ENCODE measurements at places on chromosomes 4 and X.

GRCh38 chr4:88993246-88993645, 63.7 kb downstream of the FAM13A start:
- no peaks in the 10 kb centered on the region for H3K27me3 ChIP-seq
- no peak overlapping the region for H3K27ac ChIP-seq
- H3K36me3 ChIP-seq: no peaks in the 10 kb centered on the region
- no peaks in the 10 kb centered on the region for H3K4me1 ChIP-seq
- H3K4me3 ChIP-seq: no peak overlapping the region
- no peak for DNase-seq

DNA sequence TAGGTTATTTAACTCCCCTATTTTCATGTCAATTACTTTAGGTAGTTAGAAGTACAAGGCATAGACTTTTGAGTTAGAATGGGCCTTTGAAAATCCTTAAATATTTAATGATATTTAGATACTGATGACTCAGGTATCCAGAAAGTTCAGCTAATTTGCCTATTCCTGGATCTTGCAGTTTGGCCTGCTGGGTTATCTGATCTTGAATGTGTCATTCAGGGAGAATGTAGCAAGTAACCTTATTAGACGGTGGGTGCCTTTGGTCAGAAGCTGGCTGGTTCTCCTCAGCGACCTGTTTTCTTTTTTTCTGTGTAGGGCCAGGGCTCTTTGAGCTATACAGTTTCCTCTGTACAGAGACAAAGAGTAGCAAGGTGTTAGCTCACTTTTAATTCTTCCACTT, 42.0 kb downstream of the MTM1 start:
- DNase-seq: no peak
- H3K36me3 ChIP-seq: peaks cover 44% of the 10 kb centered on the region
- no peak overlapping the region for H3K27ac ChIP-seq
- H3K4me1 ChIP-seq: no peaks in the 10 kb centered on the region
- no peaks in the 10 kb centered on the region for H3K27me3 ChIP-seq

DNA sequence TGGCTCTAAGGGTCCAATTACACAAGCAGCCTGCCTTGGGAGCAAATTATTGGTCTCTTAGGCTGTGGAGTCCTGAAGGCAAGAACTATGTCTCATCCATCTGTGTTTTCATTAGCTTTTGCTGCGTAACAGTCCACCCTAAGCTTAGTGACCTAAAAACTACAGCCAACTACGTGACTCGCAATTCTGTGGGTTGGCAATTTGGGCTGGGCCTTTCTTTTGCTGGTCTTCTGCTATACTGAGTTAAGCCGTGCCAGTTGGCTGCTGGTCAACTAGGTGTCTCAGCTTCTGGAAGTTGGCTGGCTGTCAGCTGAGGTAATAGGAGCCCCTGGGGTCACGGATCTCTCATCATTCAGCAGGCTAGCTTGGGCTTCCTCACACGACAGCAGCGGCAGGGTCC, 205.6 kb upstream of the S100G start:
- no peak overlapping the region for H3K27ac ChIP-seq
- no peak for DNase-seq
- no peaks in the 10 kb centered on the region for H3K36me3 ChIP-seq
- H3K27me3 ChIP-seq: no peaks in the 10 kb centered on the region

DNA sequence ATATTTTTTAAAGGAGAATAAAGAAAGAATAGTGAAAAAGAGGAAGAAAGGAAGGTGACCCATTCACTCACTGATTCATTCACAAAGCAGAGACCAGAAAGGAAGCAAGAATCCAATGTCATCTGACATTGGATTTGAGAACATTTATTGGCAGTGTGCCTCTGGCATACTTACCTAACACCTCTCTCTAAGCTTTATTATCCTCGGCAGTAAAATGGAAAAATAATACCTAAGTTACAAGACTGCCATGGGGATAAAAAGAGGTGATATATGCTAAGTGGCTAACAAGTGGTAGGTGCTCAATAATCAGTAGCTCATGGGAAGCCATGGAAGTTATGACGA, 41.6 kb upstream of the PPARGC1A start:
- H3K4me1 ChIP-seq: no peaks in the 10 kb centered on the region
- no peaks in the 10 kb centered on the region for H3K27me3 ChIP-seq
- no peak for DNase-seq
- no peaks in the 10 kb centered on the region for H3K36me3 ChIP-seq
- H3K4me3 ChIP-seq: no peak overlapping the region

GRCh38 chrX:29315931-29316330, 728.7 kb downstream of the IL1RAPL1 start:
- no peaks in the 10 kb centered on the region for H3K36me3 ChIP-seq
- H3K27me3 ChIP-seq: no peaks in the 10 kb centered on the region
- no peak overlapping the region for H3K27ac ChIP-seq
- no peak overlapping the region for H3K4me3 ChIP-seq

DNA sequence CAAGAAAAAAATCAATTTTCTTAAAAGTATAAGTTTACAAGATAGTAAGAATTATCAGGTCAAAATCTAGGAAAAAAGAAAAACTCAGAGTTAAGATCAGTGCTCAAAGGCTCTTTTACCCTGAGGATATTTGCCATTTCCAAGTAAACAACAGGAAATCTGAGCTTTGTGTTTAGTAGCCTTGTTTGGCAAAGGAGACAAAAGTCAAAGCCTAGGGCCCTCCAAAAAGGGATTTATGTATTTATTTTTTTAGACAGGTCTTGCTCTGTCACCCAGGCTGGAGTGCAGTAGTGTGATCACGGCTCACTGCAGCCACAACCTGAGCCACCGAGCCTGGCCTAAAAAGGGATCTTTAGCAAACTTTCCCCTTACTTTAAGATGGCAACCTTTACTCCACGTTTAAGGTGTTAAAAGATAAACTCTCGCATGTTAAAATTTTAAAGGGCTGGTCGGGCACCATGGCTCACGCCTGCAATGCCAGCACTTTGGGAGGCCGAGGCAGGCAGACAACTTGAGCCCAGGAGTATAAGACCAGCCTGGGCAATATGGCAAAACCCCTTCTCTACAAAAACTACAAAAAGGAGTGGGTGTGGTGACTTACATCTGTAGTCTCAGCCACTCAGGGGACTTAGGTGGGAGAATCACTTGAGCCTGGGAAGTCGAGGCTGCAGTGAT, 21.3 kb upstream of the OPHN1 start:
- no peak overlapping the region for H3K27ac ChIP-seq
- H3K4me1 ChIP-seq: no peaks in the 10 kb centered on the region
- no peaks in the 10 kb centered on the region for H3K36me3 ChIP-seq
- no peak overlapping the region for H3K4me3 ChIP-seq
- no peaks in the 10 kb centered on the region for H3K27me3 ChIP-seq

DNA sequence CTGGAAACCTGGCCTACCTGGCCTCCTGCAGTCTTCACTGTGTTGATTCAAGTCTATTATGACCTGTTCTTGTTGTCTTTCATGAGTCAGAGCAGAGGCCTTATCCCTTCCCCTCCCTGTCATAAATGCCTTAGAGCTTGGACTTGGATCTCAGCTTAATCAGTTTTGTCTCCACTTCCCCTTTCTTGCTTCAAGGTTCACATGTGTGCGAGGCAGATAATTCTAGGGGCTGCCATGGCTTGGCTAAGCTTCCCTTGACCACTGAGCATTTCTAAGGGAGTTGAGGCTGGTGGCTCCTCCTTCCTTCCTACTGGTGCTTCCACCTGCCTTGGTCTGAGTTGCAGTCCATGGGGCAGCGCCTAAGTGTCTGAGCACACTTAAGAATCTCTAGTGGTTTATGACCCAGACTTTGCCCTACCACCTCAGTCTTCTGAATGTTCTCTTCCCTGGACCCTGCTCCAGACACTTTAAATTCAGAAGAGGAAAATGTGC, 1.7 kb upstream of the HEPH start:
- H3K27me3 ChIP-seq: no peaks in the 10 kb centered on the region
- H3K4me3 ChIP-seq: no peak overlapping the region
- H3K4me1 ChIP-seq: no peaks in the 10 kb centered on the region

GRCh38 chr4:140102421-140102820, 51.6 kb downstream of the MAML3 start:
- peaks cover 9% of the 10 kb centered on the region for H3K36me3 ChIP-seq
- peaks cover 8% of the 10 kb centered on the region for H3K27me3 ChIP-seq
- no peak for DNase-seq
- peak overlapping the region; percentile 95 for H3K27ac ChIP-seq

DNA sequence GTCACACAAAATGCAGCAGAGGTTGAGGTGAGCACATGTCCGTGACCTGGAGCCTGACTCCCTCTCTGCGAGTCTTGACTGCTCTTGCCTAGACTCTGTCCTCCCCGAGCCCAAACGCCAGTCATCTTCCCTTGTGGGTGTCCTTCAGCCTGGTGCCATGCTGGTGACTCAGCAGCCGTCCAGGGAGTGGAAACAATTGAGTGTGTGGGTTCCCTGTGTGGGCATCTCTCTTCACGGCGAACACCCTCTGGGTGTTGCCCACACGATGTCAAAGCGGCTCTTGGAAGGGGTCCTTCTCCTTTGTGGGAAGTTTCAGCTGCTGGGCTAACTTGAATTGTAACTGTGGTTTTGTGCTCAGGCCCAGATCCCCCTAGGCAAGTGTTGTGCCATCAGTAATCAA, 17.5 kb upstream of the MSANTD1 start:
- no peak overlapping the region for H3K27ac ChIP-seq
- peaks cover 2% of the 10 kb centered on the region for H3K4me1 ChIP-seq
- no peaks in the 10 kb centered on the region for H3K27me3 ChIP-seq
- H3K4me3 ChIP-seq: no peak overlapping the region

- H3K27me3 ChIP-seq: peaks cover 3% of the 10 kb centered on the region
- no peak overlapping the region for H3K27ac ChIP-seq
- DNase-seq: no peak
- H3K4me1 ChIP-seq: no peaks in the 10 kb centered on the region
- no peak overlapping the region for H3K4me3 ChIP-seq
Measured at GRCh38 chr4:123777373-123777772, 380.8 kb downstream of the SPRY1 start.

DNA sequence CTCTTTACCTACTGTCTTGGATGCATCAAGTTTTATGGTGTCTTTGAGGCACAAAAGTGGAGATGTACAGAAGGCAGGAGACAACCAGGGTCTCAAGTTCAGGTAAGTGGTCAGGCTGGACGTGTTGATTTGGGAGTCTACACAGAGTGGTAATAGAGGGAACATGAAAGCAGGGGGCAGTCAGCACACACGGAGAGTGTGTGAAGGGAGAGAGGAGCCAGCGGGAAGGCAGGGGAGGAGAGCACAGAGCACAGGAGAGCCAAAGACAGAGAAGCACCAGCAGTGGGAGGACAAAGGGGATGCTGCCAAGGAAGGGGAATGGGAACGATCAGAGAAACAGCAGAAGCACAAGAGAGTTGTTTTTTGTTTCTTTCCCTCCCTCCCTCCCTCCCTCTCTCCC, 32.9 kb downstream of the TMEM150C start:
- H3K27me3 ChIP-seq: peaks cover 6% of the 10 kb centered on the region
- H3K4me3 ChIP-seq: no peak overlapping the region
- no peaks in the 10 kb centered on the region for H3K36me3 ChIP-seq
- no peaks in the 10 kb centered on the region for H3K4me1 ChIP-seq
- no peak for DNase-seq
- H3K27ac ChIP-seq: no peak overlapping the region

GRCh38 chrX:48890296-48890925, 7.2 kb downstream of the TIMM17B start:
- DNase-seq: no peak
- H3K27me3 ChIP-seq: no peaks in the 10 kb centered on the region
- peak overlapping the region; percentile 70 for H3K27ac ChIP-seq

- no peak for DNase-seq
- H3K27ac ChIP-seq: no peak overlapping the region
- H3K4me3 ChIP-seq: no peak overlapping the region
- H3K27me3 ChIP-seq: peaks cover 26% of the 10 kb centered on the region
Measured at GRCh38 chr4:119313237-119313636, 8.7 kb downstream of the FABP2 start.

DNA sequence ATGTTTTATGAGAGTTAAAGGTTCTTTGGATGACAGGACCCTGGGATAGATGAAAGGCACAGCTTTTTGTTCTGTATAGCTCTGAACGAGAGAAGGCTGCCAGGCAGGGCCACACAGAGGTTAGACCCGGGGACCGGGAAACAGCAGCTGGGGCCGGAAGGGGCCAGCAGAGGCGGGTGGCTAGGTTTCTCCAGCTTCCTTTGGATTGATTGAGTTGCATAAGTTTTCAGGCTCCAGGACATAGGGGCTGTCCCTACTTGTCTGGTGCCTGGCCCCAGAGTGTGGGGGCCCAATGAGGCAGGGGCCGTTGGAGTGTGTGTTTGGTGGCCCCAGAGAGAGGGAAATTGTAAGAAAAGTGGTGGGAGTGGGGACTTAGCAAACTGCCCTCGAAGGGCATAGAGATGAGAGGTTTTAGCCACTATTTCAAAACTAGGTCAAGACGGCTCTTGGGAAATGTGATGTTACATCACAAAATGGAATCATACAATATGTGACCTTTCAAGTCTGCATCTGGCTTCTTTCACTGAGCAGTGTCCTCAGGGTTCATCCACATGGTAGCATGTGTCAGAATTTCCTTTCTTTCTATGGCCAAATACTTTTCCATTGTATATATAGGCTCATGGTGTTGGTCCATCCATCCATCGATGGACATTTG, 3.7 kb downstream of the ZFP92 start:
- H3K4me3 ChIP-seq: no peak overlapping the region
- H3K4me1 ChIP-seq: peaks cover 13% of the 10 kb centered on the region
- peaks cover 5% of the 10 kb centered on the region for H3K27me3 ChIP-seq

GRCh38 chr4:108072300-108072699, 82.6 kb downstream of the HADH start:
- peaks cover 31% of the 10 kb centered on the region for H3K36me3 ChIP-seq
- H3K27ac ChIP-seq: peak overlapping the region; percentile 76
- no peaks in the 10 kb centered on the region for H3K27me3 ChIP-seq
- peak overlapping the region; percentile 7 for H3K4me3 ChIP-seq
- DNase-seq: peak; percentile 64
- H3K4me1 ChIP-seq: peaks cover 40% of the 10 kb centered on the region

GRCh38 chrX:45445745-45446412, 245.2 kb upstream of the DIPK2B start:
- no peak for DNase-seq
- no peak overlapping the region for H3K27ac ChIP-seq
- H3K4me3 ChIP-seq: no peak overlapping the region
- H3K27me3 ChIP-seq: peaks cover 2% of the 10 kb centered on the region
- no peaks in the 10 kb centered on the region for H3K36me3 ChIP-seq

DNA sequence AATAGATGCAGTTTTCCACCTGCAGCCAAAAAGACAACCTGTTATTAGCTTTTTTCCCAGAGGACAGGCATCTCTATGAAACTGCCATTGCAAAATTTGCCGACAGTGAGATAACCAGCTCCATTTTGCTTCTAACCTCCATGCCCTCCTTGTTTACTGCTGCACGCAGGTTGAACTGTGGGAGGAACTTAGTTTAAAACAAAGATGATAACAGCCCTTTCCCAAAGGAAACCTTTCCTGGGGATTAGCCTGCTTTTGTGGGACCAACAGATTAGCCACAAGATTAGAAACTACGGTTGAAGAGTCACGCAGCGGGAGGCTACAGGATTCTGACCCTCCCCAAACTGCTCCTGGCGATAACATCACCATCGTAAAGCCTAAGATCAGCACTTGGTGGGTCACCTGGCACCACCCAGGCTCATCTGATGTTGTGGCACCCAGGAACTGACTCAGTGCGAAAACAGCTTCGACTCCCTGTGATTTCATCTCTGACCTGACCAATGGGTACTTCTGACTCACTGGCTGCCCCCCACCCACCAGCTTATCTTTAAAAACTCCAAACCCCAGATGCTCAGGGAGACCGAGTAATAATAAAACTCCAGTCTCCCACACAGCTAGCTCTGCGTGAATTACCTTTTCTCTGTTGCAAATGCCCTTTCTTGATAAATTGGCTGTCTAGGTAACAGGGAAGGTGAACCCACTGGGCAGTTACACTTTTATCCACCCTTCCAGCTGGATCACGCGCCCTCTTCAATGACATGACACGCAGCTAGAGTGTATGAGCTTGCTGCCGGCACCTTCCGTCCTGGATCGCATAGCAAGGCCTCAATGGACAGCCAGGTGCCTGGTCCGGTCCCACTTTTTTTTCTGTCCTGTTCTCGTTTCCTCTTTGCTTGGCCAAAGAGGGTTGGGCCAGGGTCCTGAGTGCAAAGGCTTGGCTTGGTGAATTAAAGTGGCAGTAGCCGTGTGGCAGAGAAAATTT, 27.2 kb downstream of the NOP14 start:
- peak overlapping the region; percentile 98 for H3K27ac ChIP-seq
- H3K27me3 ChIP-seq: no peaks in the 10 kb centered on the region
- H3K36me3 ChIP-seq: peaks cover 68% of the 10 kb centered on the region

All from activated CD4-positive, alpha-beta memory T cell treated with anti-CD3 and anti-CD28 coated beads, Interleukin-2, amount 10 ng/mL, durations not matched to agents 7 days and 5 days (primary cell).